ENCODE measurements at places on chromosomes 5 and 9. TPM values are rescaled to one million over a fixed set of nuclear protein-coding genes. Genes with fewer than 3 reads are reported as not detected.

SARDH gene
- 5.0 TPM for total RNA-seq

PCDHGA8 gene
- 4.0 TPM for total RNA-seq

ARHGEF39 gene
- 0.26 TPM for total RNA-seq

NMUR2 gene
- not detected for total RNA-seq

DND1 gene
- total RNA-seq, result 0.13 TPM

ANKDD1B gene
- total RNA-seq, result 1.2 TPM
